ENCODE measurements at places on chromosomes 16 and 17.

DNA sequence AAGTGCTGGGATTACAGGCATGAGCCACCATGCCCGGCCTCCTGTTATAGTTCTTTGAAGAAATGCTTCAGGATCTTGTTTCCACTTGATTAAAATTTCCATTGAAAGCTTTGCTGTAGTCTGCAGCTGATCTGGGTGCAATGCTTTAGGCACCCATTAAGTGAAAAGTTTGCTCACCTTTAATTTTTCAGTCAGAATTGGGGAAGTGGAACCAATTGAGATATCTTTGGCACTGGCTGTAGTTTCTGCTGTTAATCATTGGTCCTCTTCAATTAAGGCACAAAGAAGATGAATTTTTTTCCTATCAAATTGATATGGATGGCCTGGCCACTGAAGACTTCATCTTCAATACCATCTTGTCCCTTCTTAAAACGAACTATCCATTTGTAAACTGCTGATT lies 336.1 kb upstream of the TBX2 start:
- DNase-seq: no peak

DNA sequence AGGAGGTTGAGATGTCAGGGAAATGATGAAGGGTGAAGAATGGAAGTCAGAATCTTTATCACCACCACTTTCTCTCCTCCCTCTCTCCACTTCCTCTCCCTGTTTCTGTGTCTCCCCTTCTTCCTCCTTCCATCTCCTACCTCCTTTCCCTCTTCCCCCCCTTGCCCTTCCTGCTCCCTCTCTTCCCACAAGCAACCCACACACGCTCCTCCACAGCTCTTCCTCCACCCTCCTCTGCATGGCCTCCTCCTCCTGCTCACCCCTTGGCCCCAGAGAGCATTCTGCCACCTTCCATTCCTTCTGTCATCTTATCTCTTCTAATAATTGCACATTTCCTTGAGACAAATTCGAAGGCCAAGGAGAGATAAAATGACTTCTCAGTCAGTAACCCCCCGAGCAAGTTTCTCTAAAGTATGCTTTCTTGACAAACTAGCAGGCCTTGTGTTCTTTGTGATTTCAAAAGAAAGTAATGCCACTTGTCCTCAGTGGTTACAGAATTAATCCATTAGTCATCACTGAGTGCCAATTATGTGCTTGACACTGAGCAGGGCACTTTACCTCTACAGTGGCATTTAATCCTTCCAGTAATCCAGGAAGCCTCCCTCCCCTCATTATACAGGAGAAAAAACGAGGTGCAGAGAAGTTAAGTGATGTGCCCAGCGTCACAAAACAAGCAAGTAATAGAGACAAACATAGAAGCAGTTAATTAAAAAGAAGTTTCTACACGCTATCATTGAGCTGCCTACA lies 72.3 kb upstream of the CCL1 start:
- no peak for DNase-seq

GRCh38 chr16:65142276-65142675 lies 20.4 kb upstream of the CDH11 start:
- DNase-seq: no peak

- no peak for DNase-seq
Measured at GRCh38 chr16:56269811-56270684, 78.8 kb downstream of the GNAO1 start.

DNA sequence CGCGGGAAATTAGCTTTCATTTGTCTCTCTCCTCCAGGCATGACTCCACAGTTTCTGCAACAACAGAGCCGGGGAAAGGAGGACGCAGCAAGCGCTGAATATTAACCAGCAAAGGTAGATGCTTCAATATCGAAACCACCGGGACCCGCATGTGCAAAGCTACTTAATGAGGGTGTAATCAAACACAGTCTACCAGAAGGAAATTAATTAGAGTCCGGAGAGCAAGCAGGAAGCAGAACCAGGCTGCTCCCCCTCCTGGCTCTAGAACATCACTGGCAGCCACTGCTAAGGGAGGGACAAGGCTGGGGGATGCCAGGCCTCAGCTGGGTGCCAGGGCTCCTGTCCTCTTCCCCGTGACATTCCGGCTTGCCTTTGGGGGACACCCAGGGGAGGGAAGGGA lies 21.7 kb downstream of the LRRC75A start:
- DNase-seq: no peak

DNA sequence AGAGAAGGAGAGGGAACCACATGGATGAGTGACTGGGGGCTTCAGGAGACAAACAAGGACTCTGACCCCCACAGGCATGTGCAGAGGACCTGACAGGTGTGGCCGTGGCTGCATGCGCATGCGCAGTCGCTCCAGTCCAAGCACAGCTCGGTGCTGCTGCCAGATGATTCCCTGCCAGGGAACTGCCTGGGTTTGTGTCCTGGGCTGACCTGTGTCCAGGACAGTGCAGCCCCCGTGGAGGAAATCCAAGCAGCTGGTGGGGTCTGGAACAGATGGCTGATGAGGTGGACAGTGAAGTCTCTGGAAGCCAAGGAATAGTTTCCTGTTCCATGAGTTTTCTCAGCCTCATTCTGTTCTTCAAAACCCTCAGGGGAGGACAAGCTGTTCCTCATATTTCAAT lies 27.3 kb downstream of the LASP1 start:
- DNase-seq: no peak

GRCh38 chr17:35795007-35795870 lies at the start of gene MMP28:
Gene MMP28, minus strand, starts transcription at chr17:35795641. Its CDS starts 264 bp downstream, at chr17:35795377.
- DNase-seq: peak; percentile 46

DNA sequence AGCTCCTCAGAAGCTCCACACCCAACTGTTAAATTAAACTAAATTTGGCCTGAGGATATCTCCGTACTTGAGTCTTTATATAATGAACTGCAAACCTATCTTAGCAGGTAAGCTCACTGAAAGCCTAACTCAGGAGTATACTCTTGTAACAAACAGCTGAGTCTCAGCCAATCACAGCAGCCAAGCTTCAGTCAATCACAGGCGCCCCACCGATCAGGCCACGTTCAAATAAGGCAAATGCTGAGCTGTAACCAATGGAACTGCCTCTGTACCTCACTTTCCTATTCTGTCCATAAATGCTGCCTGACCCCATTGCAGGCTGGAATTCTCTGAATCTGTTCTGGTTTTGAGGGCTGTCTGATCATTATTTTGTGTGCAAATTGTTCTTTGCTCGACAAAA lies 93.0 kb upstream of the CES5A start:
- no peak for DNase-seq

GRCh38 chr17:56305007-56305406 lies 151.7 kb downstream of the ANKFN1 start:
- no peak for DNase-seq

- no peak for DNase-seq
Measured at GRCh38 chr16:3071655-3072054, 6.2 kb downstream of the IL32 start.

DNA sequence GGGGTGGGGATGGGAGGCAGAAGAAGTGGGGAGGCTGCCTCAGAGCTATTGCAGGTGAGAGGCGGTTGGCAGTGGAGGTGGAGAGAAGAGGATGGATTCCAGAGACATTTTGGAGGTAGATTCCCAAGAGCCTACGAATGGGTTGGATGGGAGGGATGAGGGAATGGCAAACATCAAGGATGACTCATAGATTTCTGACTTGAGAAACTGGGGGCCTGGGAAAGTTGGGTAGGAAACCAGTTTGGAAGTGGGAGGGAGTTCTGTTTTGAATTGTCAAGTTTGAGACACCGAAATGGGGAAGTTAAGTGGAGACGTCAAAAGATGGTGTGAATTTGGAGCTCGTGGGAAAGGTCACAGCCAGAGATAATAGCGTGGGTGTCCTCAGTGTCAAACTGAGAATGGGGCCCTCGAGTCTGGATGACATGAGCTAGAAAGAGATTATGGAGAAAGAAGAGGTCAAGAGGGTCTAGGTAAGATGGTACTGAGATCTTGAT lies 6.2 kb upstream of the CYLD start:
- DNase-seq: no peak

- DNase-seq: no peak
Measured at GRCh38 chr17:80204626-80205468, 15.3 kb downstream of the SGSH start.

DNA sequence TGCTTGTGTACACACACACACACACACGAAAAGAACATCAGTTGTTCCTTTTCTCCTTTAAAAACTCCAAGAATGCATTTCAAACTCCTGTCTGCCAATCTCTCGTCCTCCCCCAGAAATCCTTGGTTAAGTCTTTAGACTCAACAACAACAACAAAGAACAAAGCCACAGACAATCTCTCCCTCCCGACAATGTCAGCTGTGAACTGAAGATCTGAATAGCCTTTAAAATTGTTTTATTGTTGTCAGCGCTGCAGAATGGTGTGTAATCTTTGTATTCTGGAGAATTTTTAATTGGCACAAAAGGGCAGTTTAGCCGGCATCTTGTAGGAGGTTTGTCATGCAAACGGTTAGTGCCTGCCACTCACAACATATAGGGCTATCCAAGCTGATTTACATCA lies 219.5 kb downstream of the MSI2 start:
- no peak for DNase-seq

- no peak for DNase-seq
Measured at GRCh38 chr16:9885876-9886275, 296.4 kb downstream of the GRIN2A start.

DNA sequence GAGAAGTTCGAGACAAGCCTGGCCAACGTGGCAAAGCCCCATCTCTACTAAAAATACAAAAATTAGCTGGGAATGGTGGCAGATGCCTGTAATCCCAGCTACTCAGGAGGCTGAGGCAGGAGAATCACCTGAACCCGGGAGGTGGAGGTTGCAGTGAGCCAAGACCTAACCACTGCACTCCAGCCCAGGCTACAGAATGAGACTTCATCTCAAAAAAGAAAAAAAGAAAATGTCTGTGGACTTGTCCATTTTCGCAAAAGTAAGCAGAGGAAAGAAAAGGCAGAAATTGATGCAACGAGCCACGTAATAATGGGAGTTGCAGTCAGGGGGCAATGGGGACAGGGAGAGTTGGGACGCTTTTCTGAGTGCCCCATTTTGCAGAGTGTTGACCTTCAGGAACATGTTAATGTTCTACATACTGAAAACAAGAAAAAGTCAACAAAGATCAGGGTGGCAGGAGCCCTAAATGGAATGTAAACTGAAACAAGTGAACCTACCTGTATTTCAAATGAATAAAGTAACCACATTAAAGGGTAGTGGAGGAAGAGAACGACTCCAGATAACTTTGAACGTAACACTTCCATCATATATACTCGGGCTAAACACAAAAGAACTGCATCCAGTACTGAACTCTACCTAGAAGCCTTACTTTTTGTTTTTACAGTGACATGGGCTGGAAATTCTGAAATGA lies 76.4 kb downstream of the CNGB1 start:
- DNase-seq: no peak

DNA sequence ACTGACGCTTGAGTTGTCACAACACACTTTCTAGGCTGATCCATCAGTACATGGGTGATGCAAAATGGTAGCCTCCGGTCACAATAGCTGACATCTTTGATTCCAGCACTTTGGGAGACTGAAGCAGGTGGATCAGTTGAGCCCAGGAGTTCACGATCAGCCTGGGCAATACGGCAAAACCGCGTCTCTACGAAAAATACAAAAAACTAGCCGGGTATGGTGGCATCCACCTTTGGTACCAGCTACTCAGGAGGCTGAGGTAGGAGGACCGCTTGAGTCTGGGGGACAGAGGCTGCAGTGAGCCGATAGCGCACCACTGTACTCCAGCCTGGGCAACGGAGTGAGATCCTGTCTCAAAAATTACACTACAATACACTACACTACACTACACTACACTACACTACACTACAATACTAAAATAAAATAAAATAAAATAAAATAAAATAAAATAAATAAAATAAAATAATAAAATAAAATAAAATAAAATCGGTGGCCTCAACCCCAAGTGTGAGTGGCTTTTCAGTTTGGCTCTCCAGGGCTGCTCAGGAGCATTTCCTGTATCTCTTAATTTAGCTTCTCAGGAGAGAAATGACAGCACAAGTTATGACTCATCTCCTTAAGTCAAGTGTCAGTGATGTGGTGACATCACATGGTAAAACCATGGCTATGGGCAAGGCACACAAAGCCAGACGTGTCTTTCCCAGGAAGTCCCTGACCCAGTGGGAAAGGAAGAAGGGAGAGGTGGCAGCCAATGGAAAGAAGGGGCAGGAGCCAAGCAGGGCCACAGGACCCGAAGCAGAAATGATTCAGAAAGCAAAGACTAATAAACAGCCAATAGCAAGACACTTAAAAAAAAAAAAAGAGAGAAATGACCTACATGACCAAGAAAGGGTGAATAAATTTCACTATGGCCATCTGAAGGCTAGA lies 75.3 kb upstream of the TBC1D3K start:
- DNase-seq: no peak

DNA sequence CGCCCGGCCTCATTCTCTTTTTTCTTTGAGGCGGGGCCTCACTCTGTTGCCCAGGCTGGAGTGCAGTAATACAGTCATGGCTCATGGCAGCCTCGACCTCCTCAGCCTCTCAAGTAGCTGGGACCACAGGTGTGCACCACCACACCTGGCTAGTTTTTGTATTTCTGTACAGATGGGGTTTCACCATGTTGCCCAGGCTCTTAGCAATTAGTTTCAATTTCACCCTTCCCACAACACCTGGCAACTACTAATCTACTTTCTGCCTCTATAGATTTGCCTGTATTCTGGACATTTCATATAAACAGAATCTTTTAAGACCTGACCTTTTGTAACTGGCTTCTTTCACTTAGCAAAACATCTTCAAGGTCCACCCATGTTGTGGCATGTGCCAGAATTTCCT lies 8.0 kb upstream of the NT5M start:
- no peak for DNase-seq

GRCh38 chr16:86517652-86518258 lies 7.4 kb downstream of the FOXF1 start:
- DNase-seq: no peak

GRCh38 chr17:13096291-13096690 lies 78.5 kb upstream of the ELAC2 start:
- DNase-seq: no peak

- DNase-seq: no peak
Measured at GRCh38 chr17:63308272-63308671, 137.8 kb downstream of the CYB561 start.

- peak; percentile 65 for DNase-seq
Measured at GRCh38 chr16:87850009-87851006, 19.0 kb downstream of the SLC7A5 start.

DNA sequence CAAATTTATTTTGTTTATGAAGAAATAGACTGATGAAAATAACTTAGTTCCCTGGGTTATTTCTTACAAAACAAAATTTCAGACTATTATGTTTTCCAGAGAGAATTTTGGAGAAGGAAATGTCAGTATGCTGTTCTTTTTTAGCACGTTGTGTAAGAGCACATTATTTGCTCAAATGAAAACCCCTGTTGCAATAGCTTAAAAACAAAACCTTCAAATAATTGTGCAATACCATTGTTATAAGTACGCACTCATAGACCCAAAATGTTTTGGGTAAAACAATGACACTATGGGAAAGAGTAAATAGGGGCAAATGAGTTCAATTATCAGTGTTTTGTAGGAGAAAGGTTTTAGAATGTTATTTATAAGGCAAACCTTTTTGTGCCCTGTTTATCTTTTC lies 18.2 kb downstream of the VMP1 start:
- no peak for DNase-seq

GRCh38 chr17:66548158-66548557 lies 245.7 kb downstream of the PRKCA start:
- DNase-seq: no peak

Measured in stimulated activated CD4-positive, alpha-beta T cell treated with anti-CD3 and anti-CD28 coated beads, Interleukin-1b, Interleukin-23, amount 100 ng/mL, for 4 hours (primary cell).